ENCODE measurements at places on chromosomes 5 and 9. TPM values are rescaled to one million over a fixed set of nuclear protein-coding genes. Genes with fewer than 3 reads are reported as not detected.

DNA sequence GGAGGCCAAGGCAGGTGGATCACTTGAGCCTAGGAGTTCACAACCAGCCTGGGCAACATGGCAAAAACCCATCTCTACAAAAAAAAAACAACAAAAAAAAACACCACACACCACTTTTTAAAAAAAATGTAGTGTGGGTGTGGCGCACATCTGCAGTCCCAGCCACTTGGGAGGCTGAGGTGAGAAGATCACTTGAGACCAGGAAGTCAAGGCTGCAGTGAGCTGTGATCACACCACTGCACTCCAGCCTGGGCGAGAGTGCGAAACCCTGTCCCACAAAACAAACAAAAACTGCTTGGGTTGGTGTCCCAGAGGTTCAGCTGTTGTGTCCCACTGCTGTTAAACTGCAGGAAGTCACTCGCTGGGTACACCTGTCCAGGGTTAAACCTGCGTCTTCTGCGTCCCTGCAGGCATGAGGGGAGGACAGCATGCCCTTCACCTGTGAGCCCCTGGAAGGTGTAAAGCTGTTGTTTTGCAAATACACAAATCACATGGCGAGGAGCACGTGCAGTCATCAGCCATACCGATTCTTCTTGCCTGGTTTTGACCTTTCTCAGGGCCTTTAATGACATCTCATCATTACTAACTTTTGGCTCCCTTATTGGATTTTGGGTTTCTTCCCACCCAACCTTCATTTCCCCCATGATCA is 29.3 kb upstream of the CLPTM1L start:
- no peak for DNase-seq
- H3K36me3 ChIP-seq = no peaks in the 10 kb centered on the region
- no peaks in the 10 kb centered on the region for H3K4me1 ChIP-seq
- no peak overlapping the region for H3K27ac ChIP-seq
- H3K27me3 ChIP-seq = peaks cover 3% of the 10 kb centered on the region

Gene LCN12
- 0.91 TPM for total RNA-seq

- H3K27me3 ChIP-seq = peaks cover 17% of the 10 kb centered on the region
- H3K4me3 ChIP-seq = no peak overlapping the region
- no peak for DNase-seq
- H3K36me3 ChIP-seq = no peaks in the 10 kb centered on the region
- H3K27ac ChIP-seq = no peak overlapping the region
These were observed 135.3 kb downstream of the YIPF5 start for GRCh38 chr5:144035046-144035740.

- H3K4me3 ChIP-seq = no peak overlapping the region
- H3K4me1 ChIP-seq = peaks cover 23% of the 10 kb centered on the region
- H3K36me3 ChIP-seq = peaks cover 7% of the 10 kb centered on the region
- H3K27ac ChIP-seq = no peak overlapping the region
- DNase-seq = no peak
These were observed 550 bp upstream of the CKMT2 start for GRCh38 chr5:81232464-81233079.
